ENCODE measurements at places on chromosomes 7 and 10.

DNA sequence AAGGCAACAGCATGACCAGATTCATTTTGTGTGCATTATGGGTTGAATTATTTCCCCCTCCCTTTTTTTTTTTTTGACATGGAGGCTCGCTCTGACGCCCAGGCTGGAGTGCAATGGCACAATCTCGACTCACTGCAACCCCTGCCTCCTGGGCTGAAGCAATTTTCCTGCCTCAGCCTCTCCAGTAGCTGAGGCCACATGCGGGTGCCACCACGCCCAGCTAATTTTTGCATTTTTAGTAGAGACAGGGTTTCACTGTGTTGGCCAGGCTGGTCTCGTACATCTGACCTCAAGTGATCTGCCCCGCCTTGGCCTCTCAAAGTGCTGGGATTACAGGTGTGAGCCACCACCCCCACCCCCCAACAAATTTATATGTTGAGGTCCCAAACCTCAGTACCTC lies 42.0 kb downstream of the ZNF783 start:
- no peak for DNase-seq

DNA sequence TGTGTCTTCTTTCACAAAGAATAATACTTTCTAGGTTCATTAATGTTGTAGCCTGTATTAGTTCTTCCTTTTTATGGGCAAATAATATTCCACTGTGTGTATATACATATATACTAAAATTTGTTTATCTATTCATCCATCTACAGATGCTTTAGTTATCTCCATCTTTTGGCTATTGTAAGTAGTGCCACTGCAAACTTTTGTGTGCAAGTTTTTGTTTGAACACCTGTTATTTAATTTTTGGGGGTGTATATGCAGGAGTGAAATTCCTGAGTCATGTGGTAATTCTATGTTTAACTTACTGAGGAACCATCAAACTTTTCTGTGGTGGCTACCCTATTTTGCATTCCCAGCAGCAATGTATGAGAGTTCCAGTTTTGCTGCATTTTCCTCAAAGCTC lies 37.7 kb upstream of the AGR3 start:
- no peak for DNase-seq

- no peak for DNase-seq
These were observed 100.8 kb downstream of the EBF3 start for GRCh38 chr10:129863201-129863663.

DNA sequence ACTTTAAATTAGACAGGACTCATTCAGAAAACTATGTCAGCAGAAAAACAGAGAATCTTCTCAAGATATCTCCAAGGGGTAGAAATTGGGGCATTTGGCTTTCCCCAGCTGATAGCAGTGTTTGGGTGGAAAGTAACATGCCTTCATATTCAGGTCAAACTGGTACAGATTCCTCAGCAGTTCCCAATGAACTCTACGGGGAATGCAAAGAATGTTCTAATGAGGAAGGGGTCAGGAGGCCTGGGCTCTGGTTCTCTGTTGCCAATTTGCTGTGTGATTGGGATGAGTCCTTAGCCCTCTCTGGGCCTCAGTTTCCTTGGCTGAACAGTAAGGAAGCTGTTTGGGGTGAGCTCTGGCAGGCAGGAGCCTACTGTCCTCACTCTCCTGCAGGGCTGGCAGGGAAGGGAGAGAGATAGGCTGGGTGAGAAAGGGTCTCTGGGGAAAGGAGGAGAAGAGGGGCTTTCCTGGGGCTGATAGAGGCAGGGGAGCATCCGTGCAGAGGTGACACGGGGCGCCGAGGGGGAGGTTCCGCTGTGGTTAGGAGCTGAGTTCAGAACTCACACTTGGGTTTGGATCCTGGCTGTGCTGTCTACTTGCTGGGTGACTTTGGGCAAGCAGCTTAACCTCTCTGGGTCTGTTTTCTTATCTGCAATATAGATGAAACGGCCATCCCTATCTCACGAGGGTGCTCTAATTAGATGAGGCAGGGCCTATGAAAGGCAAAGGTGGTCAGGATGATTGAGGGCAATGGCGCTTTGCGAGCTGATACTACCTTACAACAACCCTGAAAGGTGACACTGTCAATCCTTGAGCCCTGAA lies 45.1 kb downstream of the SPOCK2 start:
- no peak for DNase-seq

- no peak for DNase-seq
These were observed 1.0 kb upstream of the GNA12 start for GRCh38 chr7:2845034-2845592.

DNA sequence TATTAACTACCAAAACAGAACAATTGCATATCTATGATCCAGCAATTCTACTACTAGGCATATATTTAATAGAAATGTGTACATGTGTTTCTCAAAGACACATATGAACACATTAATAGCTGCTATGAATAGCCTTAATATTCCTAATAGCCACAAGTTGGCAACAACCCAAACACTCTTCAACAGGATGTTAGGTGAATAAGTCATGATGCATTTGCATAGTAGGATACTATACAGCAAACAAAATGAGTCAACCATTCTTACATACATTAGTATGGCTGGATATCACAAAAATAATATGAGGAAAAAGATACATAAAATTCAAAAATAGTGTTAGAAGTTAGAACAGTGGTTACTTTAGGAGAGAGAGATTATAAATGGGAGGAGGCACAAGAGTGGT lies 26.8 kb upstream of the ZNF746 start:
- no peak for DNase-seq

- no peak for DNase-seq
These were observed 65.8 kb downstream of the PIP4K2A start for GRCh38 chr10:22648547-22648961.

GRCh38 chr10:44882166-44882720 lies 28.9 kb upstream of the TMEM72 start:
- no peak for DNase-seq

DNA sequence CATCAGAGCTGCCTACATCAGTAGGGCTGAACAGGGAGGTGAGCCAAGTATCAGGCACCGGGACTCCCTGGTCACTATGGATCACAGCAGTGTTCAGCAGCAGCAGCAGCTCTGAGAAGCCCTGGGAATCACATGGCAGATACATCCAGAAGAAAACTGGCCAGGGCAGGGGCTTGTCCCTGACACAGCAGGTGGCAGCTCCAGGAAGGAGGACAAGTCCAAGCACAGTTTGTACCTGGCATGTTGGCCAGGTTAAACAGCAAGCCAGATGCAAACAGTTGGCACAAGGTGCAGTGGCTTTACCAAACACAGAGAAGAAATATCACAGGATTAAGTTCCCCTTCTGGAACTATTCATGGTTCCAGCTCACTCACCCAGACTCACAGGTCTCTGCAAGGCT lies 139.4 kb downstream of the KCNMA1 start:
- no peak for DNase-seq

DNA sequence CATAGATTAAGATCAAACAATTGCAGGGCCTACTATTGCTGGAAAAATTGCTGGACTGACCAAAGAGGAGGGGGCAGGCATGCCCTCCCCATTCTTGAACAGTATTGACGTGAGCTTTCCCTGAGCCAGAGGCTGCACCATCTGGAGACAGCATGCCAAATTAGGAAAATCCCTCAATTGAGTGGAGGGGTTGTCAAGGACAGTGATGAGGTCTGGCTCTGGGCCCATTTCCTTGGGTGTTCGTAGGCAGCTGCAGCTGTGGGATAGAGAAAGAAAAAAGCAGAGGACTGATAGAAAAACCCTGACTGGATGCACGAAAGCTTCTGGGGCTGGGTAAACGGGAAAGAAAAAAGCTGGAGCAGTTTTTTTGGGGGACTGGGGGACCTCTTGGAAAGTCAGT lies 22.8 kb upstream of the ORC5 start:
- DNase-seq = no peak

DNA sequence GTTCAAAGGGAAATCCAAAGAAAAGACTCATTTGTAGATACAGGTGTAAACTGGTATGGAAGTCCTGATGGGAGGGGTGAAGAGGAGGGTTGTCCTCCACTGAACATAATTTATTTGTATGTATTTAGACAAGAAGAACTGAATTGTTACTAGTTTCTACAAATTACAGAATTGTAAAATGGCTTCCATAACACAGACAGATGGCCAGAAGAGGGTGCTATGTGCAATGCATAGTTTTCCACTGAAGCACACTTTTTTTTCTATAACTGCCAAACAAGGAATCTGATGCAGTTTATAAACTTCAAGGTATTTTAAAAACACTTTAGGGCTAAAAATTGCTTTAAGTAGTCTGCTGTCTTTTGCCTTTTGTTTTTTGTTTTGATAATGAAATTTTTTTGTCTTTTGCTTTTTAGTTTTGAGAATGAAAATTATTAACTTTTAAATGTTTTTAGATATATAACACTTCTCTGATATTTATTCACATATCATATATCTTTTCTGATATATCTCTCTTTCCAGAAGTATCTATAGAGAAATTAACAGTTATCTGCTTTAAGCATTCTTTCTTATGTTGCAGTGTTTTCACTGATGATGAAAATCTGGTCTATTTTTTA lies 58.5 kb downstream of the PHYHIPL start:
- peak; percentile 45 for DNase-seq

- DNase-seq = no peak
These were observed 19.7 kb upstream of the PRPF18 start for GRCh38 chr10:13567030-13567429.

DNA sequence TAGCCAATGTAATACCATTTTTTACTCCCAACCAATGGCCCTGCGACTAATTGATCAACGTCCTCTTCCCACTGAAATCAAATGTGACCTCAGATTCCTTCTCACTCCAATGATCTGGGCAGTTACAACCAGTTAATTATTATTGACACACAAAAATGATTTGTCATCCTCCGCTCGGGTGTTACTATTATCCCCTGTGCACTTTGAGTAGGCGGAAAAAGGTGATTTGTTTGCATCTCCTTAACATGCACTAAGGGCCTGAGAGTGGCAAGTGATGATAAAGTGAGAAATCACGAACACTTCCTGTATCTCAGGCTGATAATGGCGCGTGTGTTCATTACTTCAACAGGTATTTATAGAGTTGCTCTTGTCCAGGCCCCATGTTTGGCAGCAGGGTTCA lies 40.9 kb upstream of the PNLIP start:
- no peak for DNase-seq

DNA sequence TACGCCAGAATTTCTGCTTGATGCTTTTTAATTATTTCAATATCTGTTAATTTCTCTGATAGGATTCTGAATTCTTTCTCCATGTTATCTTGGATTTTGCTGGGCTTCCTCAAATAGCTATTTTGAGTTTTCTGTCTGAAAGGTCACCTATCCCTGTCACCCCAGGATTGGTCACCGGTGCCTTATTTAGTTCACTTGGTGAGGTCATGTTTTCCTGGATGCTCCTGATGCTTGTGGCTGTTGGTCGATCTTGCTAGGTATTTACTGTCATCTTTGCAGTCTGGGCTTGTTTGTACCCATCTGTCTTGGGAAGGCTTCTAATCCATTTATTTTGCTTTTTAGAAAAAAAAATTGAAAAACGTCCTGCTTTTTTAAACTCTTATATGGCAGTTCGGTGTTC lies 11.2 kb upstream of the PRKAR1B start:
- no peak for DNase-seq

Data from amygdala (tissue), 56 donors.